ENCODE measurements at places on chromosomes 11 and 22.

DNA sequence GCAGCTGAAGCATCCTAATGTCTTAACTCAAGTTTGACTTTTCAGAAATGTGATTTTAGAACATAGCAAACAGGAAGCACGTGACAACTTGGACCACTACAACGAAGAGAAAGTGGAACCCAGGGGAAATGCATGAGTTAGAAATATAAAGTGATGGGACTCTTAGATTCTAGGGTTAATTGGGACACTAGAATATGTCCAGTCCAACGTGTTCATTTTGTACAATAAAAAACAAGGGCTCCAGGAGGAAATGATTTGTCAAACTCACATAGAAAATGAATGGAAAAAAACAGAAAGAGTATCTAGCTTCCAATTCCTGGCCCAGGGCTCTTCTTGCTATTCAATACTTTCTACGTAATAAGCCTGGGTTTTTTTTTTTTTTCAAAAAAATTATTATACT, 30.7 kb downstream of the TIMP3 start:
- DNase-seq, result no peak

- DNase-seq, result no peak
Measured at GRCh38 chr22:30781271-30781875, 86.7 kb downstream of the OSBP2 start.

DNA sequence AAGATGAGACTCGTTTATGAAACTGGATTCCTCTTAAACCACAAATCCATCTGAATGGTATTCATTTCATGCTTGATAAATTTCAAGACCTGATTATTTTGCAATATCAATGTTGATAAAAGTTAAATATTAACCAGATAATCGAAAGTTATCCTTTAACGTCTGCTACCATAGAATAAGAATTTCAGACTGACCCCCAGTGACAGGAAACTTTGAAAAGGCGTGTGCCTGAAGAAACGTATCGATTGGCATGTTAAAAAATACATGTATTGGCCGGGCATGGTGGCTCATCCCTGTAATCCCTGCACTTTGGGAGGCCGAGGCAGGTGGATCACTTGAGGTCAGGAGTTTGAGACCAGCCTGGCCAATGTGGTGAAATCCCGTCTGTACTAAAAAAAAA, 13.9 kb downstream of the SCGB1A1 start:
- no peak for DNase-seq

- DNase-seq, result no peak
Measured at GRCh38 chr11:18203723-18204122, 31.1 kb downstream of the MRGPRX4 start.

- no peak for DNase-seq
Measured at GRCh38 chr22:42792909-42793847, 63.9 kb downstream of the ARFGAP3 start.

DNA sequence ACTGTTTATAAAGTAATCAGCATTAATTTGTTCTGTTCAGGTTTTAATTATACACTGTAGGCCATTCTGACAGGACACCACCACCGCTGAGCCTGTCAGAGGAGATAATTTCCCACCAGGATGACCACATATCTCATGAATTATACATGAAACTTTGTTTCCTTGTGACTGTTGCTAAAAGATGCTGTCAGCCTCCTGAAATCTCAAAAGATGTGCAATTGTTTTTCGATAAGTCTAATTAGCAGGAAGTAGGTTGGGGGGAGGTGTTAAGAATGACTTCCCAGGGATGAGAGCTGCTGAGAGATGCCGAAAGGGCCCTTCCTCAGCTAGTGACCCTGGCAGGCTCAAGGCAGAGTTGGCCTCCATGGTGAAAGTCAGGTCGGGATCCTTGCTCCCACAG, 485.4 kb downstream of the SOX6 start:
- DNase-seq, result no peak

GRCh38 chr22:24391836-24392217, 35.6 kb upstream of the ADORA2A start:
- DNase-seq, result no peak

DNA sequence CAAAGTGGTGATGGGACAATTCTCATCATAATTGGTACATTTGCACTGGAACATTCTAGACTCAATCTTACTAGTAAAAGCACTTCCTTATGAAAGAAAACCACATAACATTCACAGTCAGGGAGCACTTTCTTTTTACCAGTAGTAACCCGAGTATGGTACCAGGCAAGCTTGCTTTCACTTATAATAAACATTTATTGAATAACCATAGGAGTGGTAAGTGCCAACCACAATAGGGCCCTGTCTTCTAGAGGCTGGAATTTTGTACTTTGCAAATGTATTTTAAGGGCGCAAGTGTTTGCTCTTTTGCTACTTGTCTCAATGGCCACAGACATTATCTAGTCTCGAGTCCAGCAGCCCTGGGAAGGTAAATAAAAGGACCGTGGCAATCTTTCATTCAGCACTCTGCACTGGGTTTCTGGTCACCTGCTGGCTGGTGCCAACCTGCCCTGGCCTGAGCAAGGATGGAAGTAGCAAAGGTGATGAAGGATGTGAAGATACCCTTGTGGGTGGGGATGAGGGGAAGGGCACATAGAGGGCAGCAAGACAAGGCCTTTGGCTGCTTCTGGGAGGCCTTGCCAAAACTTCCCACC, 24.2 kb downstream of the C22orf31 start:
- no peak for DNase-seq

DNA sequence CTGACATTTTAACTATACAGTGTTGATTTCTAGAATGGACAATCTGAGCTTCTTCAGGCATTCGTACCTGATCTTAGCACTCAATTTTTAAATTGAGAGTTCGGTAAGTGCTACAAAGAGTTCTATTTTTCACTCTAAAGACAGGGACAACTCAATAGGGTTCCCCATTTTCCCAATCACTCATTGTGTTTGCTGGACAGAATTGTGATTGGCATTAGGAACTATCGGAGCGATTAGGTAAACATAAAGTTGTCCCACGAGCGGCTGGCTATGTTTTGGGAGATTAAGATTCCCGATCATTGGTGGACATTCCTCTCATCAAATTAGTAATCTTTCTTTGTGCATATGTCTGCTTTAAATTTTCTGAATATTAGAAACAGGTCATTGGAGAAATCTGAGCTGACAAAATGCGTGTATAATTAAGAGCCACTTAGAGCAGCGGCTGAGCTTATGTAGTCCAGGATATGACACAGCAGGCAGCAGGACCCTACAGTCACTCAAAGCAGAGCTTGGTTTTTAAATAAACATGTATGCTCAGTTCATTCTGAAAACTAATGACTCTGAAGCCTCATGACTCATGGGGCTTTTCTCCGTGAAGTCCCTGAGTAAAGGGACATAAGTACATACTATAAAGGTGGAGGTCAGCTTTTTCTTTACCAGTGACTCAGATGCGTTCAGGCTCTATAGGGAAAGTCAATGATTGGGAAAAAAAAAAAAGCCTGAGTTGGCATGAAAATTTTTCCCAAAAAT, 109.4 kb downstream of the GRIA4 start:
- peak; percentile 35 for DNase-seq

DNA sequence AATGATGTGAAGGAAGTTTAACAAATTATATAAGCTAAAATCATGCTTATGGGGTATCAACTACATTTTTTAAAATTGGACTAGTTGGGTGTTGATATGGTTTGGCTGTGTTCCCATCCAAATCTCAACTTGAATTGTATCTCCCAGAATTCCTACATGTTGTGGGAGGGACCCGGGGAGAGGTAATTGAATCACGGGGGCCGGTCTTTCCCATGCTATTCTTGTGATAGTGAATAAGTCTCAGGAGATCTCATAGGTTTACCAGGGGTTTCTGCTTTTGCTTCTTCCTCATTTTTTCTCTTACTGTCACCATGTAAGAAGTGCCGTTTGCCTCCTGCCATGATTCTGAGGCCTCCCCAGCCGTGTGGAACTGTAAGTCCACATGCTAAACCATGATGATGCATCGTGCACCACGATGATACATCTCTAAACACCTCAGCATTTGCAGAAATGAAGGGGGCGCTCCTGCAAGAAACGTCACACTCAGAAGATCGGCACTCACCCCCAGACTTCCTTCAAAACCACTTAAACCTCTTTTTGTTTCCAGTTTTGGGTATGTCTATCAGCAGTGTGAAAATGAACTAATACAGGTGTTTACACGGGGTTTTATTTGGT, 340.0 kb downstream of the SHANK2 start:
- DNase-seq, result no peak

DNA sequence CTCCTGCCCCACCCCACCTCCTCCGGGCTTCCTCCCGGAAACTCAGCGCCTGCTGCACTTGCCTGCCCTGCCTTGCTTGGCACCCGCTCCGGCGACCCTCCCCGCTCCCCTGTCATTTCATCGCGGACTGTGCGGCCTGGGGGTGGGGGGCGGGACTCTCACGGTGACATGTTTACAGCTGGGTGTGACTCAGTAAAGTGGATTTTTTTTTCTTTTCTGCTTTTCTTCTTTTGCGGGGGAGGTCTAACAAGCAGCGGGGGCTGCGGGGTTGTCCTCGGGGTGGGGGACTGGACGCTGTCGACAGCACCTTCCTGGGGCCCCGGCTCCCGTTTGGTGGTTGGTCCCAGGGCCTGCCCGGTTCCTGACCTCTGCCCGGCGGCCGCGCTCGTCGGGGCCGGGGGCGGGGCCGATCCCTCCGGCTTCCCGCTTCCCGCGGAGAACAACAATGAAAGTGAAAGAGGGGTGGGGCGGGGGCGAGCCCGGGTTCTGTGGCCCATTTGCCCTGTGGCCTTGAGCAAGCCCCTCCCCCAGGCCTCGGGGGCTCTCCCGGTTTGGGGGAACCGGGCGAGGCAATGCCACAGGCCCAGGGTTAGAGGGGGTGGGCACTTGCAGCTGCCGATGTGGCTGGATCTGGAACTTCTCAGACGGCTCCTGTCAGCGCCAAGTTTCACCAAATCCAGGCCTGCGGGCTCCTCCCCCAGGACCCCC, 975 bp upstream of the MDK start:
- no peak for DNase-seq

DNA sequence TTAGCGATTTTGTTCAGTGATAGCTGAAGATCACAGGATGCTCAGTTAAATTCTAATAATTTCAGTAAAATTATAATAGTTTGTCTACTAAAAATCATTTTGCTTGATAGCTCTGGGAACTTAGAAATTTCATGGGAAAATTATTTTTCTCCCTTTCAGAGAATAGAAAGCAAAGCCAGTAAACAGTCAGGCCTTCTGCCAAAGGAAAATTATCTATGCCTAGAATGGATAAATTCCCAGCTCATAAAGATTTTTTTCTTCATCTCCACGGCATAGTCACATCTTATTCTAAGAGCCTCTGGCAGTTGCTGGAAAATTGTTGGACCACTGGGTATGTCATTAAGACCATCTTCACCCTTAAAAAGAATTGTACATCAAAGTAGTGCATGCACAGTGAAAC, 169.6 kb upstream of the ANO3 start:
- DNase-seq, result no peak

GRCh38 chr11:75673977-75674582, 5.2 kb upstream of the MAP6 start:
- DNase-seq, result no peak

DNA sequence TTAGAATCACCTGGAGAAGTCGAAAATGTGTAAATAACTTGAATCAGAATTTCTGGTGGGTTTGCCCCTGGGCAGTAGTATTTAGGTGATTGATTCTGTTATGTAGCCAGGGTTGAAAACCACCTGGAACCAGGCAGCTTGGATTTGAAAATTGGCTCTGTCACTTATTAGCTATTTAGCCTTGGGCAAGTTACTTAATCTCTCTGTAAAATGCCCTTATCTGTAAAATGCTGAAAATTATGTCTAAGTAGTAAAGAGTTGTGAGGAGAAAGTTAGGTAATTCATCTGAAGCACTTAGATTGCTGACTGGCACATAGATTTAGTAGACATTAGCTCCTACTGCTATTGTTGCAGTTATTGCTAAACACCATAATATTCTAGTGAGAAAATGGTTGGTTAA, 49.3 kb downstream of the PPME1 start:
- no peak for DNase-seq

- no peak for DNase-seq
Measured at GRCh38 chr11:120316880-120317688, 8.0 kb upstream of the TLCD5 start.

GRCh38 chr11:122267602-122268001, 151.6 kb upstream of the BLID start:
- DNase-seq, result no peak

GRCh38 chr11:135075740-135076139, 663.7 kb upstream of the B3GAT1 start:
- no peak for DNase-seq

DNA sequence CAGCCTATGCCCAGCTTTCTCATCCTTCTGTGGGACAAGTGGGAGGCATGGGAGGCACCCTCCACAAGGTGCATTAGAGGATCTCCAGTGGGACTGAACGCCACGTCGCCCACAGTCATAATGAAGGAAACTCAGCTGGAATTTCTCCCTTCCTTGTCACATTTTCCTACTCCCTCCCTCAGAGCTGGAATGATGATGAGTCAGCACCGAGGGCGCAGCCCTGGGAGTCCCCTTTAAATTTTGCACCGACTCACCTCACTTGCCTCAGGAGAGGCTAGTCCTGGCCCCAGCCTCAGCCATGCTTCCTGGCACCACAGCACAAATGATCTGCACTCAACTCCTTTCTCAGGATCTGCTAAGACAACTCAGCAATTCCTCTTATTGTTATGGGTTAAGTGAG, 34.3 kb downstream of the DBX1 start:
- DNase-seq, result no peak

DNA sequence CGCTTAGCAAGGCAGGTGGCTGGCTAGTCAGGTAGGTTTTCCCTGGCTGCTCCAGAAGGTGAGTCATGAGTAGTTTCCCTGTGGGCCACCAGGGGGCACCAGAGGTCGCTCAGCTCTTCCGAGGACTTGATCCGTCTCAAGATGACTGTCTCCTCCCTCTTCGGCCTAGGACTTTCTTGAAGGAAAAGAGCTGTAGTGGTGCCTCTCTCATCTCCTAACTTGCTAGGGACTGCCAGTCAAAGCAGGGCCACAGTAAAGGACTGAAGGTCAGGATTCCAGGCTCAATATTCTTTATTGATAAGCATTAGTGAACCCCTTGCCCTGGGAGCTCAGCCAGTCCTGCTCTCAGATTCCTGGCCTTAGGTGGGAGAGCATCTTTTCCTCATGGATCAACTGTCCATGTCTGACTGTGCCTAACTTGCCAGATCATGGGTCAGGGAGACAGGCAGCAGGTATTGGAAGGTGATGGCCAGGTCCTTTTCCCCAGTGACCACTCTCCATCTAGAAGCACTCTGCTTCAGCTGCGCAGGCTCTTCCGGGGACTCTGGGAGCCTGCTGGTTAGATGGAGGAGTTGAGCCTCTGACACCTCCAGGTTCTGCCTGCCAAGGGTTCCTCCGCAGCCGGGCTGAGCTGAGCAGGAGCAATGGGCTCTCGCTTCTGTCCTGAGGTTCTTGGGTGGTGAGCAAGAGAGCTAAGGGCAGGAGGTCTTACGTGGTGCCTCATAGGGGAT, 1.9 kb downstream of the POLD4 start:
- no peak for DNase-seq

GRCh38 chr11:14722496-14722895, 78.9 kb downstream of the PDE3B start:
- no peak for DNase-seq

GRCh38 chr11:72631806-72632731, 42.2 kb downstream of the PDE2A start:
- no peak for DNase-seq
